ENCODE measurements at places on chromosomes 13 and 19. TPM values are rescaled to one million over a fixed set of nuclear protein-coding genes. Genes with fewer than 3 reads are reported as not detected.
A peak's percentile ranks its signal among the peaks of the same experiment; 100 is the strongest.

- no peak for DNase-seq
- no peak overlapping the region for H3K27ac ChIP-seq
- no peak overlapping the region for H3K4me3 ChIP-seq
- H3K4me1 ChIP-seq, result no peaks in the 10 kb centered on the region
These were observed 46.2 kb downstream of the DCT start for GRCh38 chr13:94433055-94433961.

- peaks cover 34% of the 10 kb centered on the region for H3K4me1 ChIP-seq
- peaks cover 6% of the 10 kb centered on the region for H3K36me3 ChIP-seq
- H3K4me3 ChIP-seq, result no peak overlapping the region
- H3K27me3 ChIP-seq, result no peaks in the 10 kb centered on the region
- no peak for DNase-seq
These were observed 214.3 kb downstream of the FOXO1 start for GRCh38 chr13:40452038-40452666.

DNA sequence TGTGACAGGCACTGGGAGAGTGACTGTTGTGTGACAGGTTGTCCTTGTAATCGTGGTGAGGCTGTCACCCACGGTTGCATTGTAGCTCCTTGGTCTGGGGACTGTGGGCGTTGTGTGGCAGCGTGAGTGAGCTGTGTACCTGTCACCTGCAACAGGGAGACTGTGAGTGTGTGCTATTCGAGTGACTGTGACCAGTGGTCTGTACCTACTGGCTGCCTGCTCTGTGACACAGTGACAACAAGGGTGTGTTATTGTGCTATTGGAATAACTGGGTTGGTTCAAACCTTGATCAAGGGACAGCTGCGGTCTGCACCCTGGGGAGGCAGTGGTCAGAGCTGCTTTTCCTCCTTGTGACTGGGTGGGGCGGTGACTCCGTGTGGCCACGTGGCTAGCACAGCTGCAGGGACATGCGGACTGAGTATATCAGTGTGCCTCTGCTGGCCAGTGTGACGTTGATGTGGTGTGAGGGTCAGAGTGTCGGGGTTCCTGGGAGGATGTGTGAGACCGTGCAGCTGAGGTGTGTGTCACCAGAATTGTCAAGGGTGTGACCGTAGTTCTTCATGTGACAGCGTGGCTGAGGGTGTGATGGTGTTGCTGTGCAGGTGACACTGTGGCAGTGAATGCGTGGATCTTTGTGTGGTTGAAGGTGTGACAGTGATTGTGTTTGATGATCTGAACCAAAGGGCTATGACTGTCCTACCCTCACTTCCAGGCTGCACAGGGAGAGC lies 10.1 kb upstream of the NFIX start:
- H3K4me3 ChIP-seq, result no peak overlapping the region
- no peak for DNase-seq
- H3K27ac ChIP-seq, result no peak overlapping the region
- peaks cover 5% of the 10 kb centered on the region for H3K4me1 ChIP-seq
- H3K36me3 ChIP-seq, result no peaks in the 10 kb centered on the region

The TLE2 gene
- not detected for total RNA-seq

The ABCA7 gene
- 31.7 TPM for total RNA-seq

- H3K4me3 ChIP-seq, result no peak overlapping the region
- DNase-seq, result peak; percentile 17
- H3K4me1 ChIP-seq, result no peaks in the 10 kb centered on the region
- H3K36me3 ChIP-seq, result no peaks in the 10 kb centered on the region
- H3K27me3 ChIP-seq, result no peaks in the 10 kb centered on the region
- no peak overlapping the region for H3K27ac ChIP-seq
These were observed 45.4 kb upstream of the SPACA7 start for GRCh38 chr13:112330479-112331381.

GRCh38 chr13:37392389-37392788 lies 206.2 kb downstream of the POSTN start:
- no peaks in the 10 kb centered on the region for H3K27me3 ChIP-seq
- no peaks in the 10 kb centered on the region for H3K4me1 ChIP-seq
- no peak overlapping the region for H3K4me3 ChIP-seq
- no peak overlapping the region for H3K27ac ChIP-seq
- H3K36me3 ChIP-seq, result no peaks in the 10 kb centered on the region
- DNase-seq, result no peak

DNA sequence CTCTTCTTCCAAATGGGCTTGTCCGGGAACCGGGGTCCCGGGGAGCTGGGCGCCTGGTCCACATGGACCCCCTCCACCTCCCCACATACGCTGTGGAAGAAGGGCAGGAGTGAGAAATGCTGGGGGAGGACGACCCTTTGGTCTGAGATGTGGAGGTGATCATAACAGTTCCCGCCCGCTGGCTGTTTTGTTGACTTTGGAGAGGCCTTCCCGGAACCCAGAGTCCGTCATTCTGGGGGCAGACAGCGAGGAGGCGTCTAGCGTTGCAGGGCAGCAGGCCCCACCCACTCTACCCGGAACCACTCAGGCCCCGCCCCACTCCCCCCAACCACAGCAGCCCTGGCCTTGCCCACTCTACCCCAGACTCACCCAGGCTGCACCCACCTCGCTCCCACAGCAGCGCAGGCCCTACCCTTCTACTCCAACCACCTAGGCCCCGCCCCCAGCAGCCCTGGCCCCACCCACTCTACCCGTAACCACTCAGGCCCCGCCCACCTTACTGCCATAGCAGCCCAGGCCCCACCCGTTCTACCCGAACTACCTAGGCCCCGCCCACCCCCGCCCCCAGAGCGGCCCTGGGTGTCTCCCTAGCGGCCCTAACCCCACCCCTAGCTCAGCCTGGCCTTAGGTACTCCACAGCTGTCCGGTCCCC lies 7.1 kb downstream of the GPR108 start:
- no peaks in the 10 kb centered on the region for H3K27me3 ChIP-seq
- H3K4me1 ChIP-seq, result peaks cover 9% of the 10 kb centered on the region
- H3K4me3 ChIP-seq, result no peak overlapping the region
- H3K36me3 ChIP-seq, result no peaks in the 10 kb centered on the region
- H3K27ac ChIP-seq, result no peak overlapping the region
- DNase-seq, result peak; percentile 86

The NFIX gene
- 0.18 TPM for total RNA-seq

DNA sequence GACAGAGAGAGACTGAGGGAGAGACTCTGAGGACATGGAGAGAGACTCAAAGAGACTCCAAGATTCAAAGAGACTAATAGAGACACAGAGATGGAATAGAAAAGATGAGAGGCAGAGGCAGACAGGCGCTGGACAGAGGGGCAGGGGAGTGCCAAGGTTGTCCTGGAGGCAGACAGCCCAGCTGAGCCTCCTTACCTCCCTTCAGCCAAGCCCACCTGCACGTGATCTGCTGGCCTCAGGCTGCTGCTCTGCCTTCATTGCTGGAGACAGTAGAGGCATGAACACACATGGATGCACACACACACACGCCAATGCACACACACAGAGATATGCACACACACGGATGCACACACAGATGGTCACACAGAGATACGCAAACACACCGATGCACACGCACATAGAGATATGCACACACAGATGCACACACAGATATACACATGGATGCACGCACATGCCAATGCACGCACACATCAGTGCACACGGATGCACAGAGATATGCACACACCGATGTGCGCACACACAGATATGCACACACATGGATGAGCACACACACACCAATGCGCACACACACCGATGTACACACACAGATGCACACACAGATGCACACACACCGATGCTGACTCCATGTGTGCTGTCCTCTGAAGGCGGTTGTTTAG lies 3.3 kb upstream of the F10 start:
- no peaks in the 10 kb centered on the region for H3K36me3 ChIP-seq
- DNase-seq, result no peak
- no peak overlapping the region for H3K4me3 ChIP-seq
- H3K4me1 ChIP-seq, result no peaks in the 10 kb centered on the region
- H3K27me3 ChIP-seq, result no peaks in the 10 kb centered on the region

GRCh38 chr19:34713262-34713637 lies 20.8 kb upstream of the ZNF181 start:
- DNase-seq, result peak; percentile 45
- H3K27ac ChIP-seq, result no peak overlapping the region
- no peaks in the 10 kb centered on the region for H3K27me3 ChIP-seq
- no peaks in the 10 kb centered on the region for H3K36me3 ChIP-seq

The HNRNPM gene
- total RNA-seq, result 34.4 TPM

The TEAD2 gene
- total RNA-seq, result 5.5 TPM

DNA sequence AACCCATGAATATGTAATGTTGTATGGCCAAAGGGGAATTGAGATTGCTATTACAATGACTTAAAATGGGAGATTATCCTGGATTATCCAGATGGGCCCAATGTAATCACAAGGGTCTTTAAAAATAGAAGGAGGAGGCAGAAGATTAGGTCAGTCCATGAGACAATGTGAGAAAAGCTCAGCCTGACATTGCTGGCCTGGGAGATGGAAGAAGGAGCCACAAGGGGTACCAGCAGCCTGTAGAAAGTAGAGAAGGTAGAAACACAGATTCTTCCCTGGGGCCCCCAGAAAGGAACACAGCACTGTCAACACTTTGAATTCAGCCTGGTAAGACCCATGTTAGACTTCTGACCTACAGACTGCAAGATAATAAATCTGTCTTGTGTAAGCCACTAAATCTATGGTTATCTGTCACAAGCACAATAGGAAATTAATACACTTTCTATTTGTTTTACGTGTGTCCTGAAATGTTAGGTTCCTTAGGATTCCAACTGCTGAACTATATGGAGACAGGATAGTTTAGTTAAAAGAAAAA lies 132.9 kb upstream of the SERP2 start:
- no peak for DNase-seq
- no peaks in the 10 kb centered on the region for H3K36me3 ChIP-seq
- peaks cover 4% of the 10 kb centered on the region for H3K4me1 ChIP-seq
- no peak overlapping the region for H3K4me3 ChIP-seq
- no peaks in the 10 kb centered on the region for H3K27me3 ChIP-seq

The ETHE1 gene
- 13.6 TPM for total RNA-seq

- H3K27me3 ChIP-seq, result no peaks in the 10 kb centered on the region
- DNase-seq, result no peak
- no peak within 1 kb of the TSS for H3K4me3 ChIP-seq
- H3K36me3 ChIP-seq, result no peaks in the 10 kb centered on the region
These were observed at the start of gene TUBA3C for GRCh38 chr13:19181621-19182485. Gene TUBA3C, minus strand, starts transcription at chr13:19181824. Its CDS starts 77 bp downstream, at chr13:19181747.

The SPACA7 gene
- total RNA-seq, result not detected

GRCh38 chr13:100291624-100292023 lies 202.7 kb downstream of the PCCA start:
- H3K36me3 ChIP-seq, result no peaks in the 10 kb centered on the region
- H3K4me3 ChIP-seq, result no peak overlapping the region
- DNase-seq, result no peak
- H3K4me1 ChIP-seq, result peaks cover 7% of the 10 kb centered on the region
- no peak overlapping the region for H3K27ac ChIP-seq

The GARIN5A gene
- total RNA-seq, result 1.2 TPM

DNA sequence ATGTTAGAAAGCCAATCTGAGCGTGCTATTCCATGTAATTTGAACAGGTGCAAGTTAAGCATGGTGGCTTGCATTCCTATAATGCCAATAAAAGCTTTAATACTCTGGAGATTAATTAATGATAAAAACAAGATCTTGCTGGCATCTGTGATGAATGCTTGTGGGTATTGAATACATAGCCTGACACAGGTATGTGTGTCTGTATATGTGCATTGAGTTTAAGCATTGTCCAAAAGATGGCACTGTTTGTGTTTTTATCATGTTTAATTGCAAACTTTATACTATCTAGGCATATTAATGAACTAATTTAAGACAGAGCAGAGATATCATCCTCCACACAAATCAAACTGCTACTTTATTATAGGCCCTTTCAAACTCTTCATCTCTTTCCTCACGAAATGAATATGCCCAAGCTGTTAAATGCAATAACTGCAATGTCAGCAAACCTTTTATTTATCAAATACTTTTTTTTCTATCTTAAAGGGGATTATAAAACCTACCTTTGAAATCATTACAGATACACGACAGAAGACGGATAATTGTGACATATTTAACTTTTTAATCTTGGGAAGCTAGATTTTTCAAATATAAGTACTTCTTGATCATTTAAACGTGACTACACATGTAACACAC lies 86.5 kb downstream of the TNFSF11 start:
- no peaks in the 10 kb centered on the region for H3K27me3 ChIP-seq
- H3K4me3 ChIP-seq, result no peak overlapping the region
- DNase-seq, result peak; percentile 36
- no peaks in the 10 kb centered on the region for H3K36me3 ChIP-seq

DNA sequence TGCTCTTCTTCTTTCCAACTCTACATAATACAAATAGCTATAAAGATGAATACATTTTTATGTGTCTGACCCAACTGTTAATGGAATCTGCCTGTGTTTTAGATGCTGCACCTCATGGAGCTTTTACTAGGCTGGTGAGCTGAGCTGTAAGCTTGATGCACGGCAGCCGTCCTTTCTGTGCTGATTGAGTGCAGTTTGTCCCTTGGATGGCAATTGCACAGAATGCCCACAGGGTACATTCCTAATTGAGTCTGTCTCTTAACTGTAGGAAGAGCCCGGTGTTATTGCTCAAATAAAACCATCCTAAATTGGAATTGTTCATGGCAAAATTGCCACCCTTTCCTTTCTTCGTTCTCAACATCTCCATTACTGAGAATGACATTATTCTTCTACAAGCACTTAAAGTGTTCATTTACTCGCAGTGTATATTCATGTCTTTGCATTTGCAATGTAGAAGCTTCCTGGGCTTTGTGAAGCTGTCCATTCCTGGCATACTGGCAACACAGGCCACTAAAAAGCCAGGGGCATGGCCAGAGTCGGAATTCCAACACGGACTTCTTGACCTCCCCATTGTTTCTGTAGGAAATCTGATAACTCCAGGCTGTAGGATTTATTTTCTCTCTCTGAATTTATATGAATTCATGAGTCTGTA lies 85.8 kb downstream of the SLC10A2 start:
- DNase-seq, result no peak
- no peak overlapping the region for H3K27ac ChIP-seq
- no peaks in the 10 kb centered on the region for H3K27me3 ChIP-seq
- no peak overlapping the region for H3K4me3 ChIP-seq
- H3K4me1 ChIP-seq, result no peaks in the 10 kb centered on the region

DNA sequence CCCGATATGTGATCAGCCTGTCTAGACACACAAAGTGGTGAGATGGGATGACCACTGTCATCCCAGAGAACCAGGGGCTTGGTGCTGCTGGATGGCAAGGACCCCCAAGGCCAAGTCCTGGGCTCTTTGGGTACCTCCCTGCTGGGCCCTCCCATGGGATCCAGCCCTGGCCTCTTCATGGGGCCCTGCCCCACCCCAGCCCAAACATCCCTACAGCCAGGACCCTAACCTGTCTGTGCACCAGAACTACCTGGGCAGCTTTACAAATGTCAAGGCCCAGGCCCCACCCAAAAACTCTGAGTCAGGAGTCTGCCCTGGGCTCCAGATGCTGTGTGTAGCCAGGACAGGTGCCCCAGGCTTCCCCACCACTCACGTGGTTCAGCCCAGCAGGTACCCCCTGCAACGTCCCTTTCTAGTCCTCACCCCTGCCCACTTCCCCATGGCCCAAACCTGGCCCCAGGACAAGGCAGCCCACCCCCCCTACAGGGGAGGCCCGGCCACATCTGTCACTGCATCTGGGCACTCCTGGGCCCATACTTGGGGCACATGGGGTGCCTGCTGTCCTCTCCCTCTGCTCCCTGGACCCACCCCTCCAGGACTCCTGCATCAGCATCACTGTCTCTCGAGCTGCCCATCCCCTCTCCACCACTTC lies 233.5 kb downstream of the TUBA3C start:
- H3K27ac ChIP-seq, result no peak overlapping the region
- H3K4me3 ChIP-seq, result no peak overlapping the region
- no peaks in the 10 kb centered on the region for H3K36me3 ChIP-seq
- no peak for DNase-seq

The CLDND2 gene
- total RNA-seq, result 2.3 TPM

- no peak overlapping the region for H3K27ac ChIP-seq
- H3K27me3 ChIP-seq, result no peaks in the 10 kb centered on the region
- no peaks in the 10 kb centered on the region for H3K36me3 ChIP-seq
- no peaks in the 10 kb centered on the region for H3K4me1 ChIP-seq
- no peak overlapping the region for H3K4me3 ChIP-seq
- no peak for DNase-seq
These were observed 311.3 kb downstream of the LMO7 start for GRCh38 chr13:75947448-75947847.

All from Karpas-422 (cell line).